ENCODE measurements at places on chromosomes 7 and 10. TPM values are rescaled to one million over a fixed set of nuclear protein-coding genes. Genes with fewer than 3 reads are reported as not detected.

Gene RAPGEF5
- 78.4 TPM for total RNA-seq

Gene PGAM2
- not detected for total RNA-seq

Gene TUBAL3
- 0.22 TPM for total RNA-seq

Gene GRID2IP
- total RNA-seq: not detected

Gene INHBA
- total RNA-seq: 19.7 TPM

Gene TMEM236
- 1.8 TPM for total RNA-seq

Gene NOLC1
- 51.9 TPM for total RNA-seq

Gene ODAD2
- not detected for total RNA-seq

Gene SERPINE1
- 10.5 TPM for total RNA-seq

Gene AGK
- 16.4 TPM for total RNA-seq

GRCh38 chr10:73914036-73914435, 3.1 kb downstream of the PLAU start:
- DNase-seq: no peak

- no peak for DNase-seq
These were observed 17.2 kb upstream of the UBE2H start for GRCh38 chr7:129969881-129970446.

DNA sequence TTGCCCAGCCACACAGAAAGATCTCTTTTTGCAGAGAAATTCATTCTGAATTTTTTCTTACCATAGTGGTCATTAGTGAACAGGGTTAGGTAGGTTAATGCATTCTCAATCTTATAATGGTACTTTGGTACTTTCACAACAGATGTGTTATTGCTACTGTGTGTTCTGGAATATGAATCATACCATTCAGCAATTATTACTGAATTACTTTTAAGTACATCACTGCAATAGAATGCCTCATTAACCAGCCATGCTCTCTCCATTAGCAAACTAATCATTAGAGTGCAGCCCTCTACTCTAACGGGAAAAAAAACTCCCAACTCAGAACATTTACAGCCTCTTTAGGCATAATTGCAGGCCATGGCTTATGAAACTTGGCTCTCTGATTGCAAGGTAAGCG, 102.1 kb downstream of the DOCK4 start:
- no peak for DNase-seq

- no peak for DNase-seq
These were observed 141.3 kb downstream of the CFTR start for GRCh38 chr7:117621075-117621618.

- DNase-seq: no peak
These were observed at the start of gene AKR1C3 for GRCh38 chr10:5094265-5095205. Gene AKR1C3, plus strand, starts transcription at chr10:5094414. Its CDS starts 31 bp downstream, at chr10:5094445.

DNA sequence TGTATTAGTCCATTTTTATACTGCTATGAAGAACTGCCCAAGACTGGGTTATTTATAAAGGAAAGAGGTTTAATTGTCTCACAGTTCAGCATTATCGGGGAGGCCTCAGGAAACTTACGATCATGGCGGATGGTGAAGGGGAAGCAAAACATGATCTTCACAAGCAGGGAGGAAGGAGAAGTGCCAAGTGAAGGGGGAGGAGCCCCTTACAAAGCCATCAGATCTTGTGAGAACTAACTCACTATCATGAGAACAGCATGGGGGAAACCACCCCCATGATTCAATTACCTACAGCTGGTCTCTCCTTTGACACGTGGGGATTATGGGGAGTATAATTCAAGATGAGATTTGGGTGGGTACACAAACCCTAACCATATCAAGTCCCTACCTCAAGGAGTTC, 85.4 kb downstream of the JAZF1 start:
- no peak for DNase-seq

- no peak for DNase-seq
These were observed 177.7 kb downstream of the SH3PXD2A start for GRCh38 chr10:103677486-103678177.

DNA sequence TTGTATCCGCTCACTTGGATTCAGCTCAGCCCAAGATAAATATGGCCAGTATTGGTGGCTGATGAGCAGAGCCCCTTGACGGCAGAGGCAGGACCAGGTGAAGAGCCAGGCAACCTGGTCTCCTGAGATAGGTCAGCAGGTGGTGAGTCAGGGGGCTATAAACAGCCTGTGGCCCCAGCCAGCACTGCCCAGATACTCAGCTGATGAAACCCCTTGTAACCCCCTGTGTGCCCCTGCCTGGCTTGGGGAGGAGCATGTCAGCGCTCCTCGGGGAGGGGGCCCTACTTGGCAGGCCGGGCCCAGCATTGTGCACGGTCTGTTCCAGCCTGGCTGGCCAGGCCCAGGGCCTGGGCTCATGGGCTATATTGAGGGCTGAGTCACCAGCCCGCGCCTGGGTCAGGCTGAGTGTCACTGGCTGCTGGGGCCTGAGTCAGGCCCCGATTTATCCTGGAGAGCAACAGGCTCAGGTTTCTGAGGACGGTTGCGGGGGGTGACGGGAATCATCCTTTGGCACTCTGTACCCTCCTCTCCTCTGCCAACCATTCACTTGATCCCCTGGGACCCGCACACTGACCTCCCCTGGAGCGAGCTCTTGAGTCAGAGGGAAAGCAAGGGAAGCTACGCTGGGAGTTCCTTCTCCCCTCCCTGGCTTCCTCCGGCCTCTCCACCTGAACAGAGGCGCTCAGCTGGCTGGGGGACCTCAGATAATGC, 2.8 kb upstream of the FLNC start:
- DNase-seq: no peak

- DNase-seq: no peak
These were observed 132.1 kb downstream of the MACC1 start for GRCh38 chr7:20085086-20085485.

- DNase-seq: no peak
These were observed 170.8 kb upstream of the CDCA7L start for GRCh38 chr7:22116451-22117030.
